ENCODE measurements at places on chromosomes 3 and 15.
A peak's percentile ranks its signal among the peaks of the same experiment; 100 is the strongest.

- no peak for DNase-seq
Observed at GRCh38 chr3:154061001-154061370, 60.2 kb upstream of the ARHGEF26 start.

DNA sequence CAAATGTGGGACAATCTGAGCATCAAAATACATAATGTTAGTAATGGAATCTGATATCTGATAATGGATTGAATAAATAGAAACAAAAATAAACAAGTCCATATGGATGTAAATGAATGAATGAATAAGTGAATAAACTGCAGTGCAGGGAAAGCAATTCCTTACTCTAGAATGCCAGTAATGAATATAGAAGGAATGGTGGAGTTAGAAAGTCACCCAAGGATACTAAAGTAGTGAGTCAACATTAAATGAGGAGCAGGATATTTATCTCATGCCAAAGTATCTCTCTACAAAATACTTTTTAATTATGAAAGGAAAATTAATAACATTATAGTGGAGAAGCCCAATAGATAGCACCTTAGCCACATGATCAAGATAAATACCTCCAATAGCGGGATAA is 300.3 kb downstream of the FEZF2 start:
- DNase-seq, result no peak

GRCh38 chr15:74383695-74384565 is 16.5 kb upstream of the CYP11A1 start:
- peak; percentile 45 for DNase-seq

DNA sequence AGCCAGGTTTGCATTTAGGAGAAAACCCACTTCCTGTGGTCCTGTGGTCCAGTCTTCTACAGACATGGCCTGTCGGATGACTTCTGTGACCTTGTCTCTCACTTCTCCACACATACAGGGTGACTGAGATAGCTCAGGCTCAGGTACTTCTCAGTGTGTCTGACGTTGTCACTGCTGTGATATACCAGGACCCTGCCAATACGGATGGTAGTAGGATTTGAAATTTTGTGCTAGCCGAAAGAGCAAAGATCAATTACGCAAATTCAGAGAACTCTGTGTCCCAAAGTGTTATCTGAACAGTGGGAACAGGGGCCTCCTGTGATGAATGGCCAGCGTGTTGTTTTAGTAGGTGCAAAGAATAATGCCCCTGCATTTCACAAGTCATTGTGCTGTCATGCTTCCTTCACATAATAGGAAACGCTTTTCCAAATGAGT is 128.9 kb downstream of the MCTP2 start:
- no peak for DNase-seq

- DNase-seq, result no peak
Observed at GRCh38 chr15:27271258-27271657, 300.3 kb downstream of the GABRG3 start.

GRCh38 chr3:180630371-180630770 is 28.4 kb downstream of the TTC14 start:
- DNase-seq, result no peak

- DNase-seq, result no peak
Observed at GRCh38 chr15:57878573-57878972, 172.1 kb downstream of the POLR2M start.

GRCh38 chr15:78396976-78397375 is 41.0 kb upstream of the IREB2 start:
- no peak for DNase-seq

DNA sequence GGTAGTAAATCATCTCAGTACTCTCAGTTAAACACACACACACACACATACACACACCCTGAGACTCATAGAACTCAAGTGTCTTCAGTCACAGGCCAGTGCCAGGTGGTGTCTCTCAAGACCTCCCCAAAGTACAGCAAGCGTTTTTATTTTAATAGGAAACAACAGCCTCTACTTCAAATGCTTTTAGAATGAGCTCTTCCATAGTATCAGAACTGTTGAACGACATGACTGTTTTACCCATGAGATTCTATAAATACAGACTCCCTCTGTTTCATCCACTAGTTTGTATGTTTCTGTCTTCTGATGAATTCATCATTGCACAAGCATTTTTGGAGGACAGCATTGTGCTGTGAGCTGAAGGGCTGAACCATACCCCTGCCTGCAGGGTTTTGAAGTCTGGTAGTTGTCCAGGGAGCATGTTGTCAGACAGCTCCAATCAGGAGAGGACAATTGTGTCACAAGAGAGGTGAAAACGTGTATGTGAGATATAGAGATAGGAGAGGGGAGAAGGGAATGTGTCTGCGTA is 201.0 kb upstream of the BCL6 start:
- no peak for DNase-seq

DNA sequence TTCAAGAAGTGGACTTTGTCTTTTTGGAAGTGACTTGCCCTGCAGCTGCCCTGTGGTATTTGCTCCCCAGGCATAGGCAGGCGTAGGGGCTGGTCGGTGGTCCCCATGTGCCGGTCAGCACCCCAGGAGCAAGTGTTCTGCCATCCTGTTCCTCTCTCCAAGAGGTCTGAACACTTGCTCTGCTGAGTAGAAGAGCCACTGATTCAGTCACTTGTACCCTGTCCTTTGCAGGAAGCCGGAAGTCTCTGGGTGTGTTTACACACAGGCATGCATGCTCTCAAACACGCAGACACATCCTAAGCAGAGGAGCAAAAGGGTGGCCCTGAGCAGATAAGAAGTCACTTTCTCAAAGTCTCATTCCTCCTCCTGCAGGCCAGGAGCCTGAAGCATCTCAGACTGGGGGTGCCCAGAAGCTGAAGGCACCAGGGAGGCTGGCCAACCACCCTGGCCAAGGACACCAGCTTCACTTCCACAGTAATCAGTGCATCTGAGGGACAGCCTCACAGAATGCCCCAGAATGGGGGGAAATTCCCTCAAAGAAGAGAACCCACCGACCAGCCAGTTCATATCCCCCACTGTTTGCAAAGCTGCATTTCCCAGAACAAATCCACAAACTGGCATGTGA is 88.7 kb upstream of the POMGNT2 start:
- DNase-seq, result no peak

- DNase-seq, result no peak
Observed at GRCh38 chr3:14760185-14760584, 58.6 kb upstream of the FGD5 start.

DNA sequence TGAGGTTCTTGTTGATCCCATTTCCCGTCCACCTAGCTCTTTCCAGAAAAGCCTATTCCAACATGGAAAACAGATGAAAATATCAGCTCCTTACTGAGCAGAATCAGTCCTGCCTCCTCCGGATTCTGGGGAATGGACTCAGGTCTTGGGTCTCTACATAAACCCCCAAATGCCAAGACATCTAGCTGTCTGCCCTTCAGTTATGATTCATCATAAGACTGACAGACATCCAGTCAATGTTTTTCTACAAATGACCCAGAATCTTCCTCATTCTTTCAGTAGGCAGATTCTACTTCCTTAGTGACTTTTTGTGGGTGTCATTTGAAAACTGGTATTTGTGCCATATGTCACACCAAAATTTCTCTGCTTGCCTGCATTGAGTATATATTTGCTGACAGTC is 103.0 kb upstream of the TGFBR2 start:
- DNase-seq, result no peak

GRCh38 chr3:108524537-108524936 is 14.1 kb upstream of the MYH15 start:
- no peak for DNase-seq

DNA sequence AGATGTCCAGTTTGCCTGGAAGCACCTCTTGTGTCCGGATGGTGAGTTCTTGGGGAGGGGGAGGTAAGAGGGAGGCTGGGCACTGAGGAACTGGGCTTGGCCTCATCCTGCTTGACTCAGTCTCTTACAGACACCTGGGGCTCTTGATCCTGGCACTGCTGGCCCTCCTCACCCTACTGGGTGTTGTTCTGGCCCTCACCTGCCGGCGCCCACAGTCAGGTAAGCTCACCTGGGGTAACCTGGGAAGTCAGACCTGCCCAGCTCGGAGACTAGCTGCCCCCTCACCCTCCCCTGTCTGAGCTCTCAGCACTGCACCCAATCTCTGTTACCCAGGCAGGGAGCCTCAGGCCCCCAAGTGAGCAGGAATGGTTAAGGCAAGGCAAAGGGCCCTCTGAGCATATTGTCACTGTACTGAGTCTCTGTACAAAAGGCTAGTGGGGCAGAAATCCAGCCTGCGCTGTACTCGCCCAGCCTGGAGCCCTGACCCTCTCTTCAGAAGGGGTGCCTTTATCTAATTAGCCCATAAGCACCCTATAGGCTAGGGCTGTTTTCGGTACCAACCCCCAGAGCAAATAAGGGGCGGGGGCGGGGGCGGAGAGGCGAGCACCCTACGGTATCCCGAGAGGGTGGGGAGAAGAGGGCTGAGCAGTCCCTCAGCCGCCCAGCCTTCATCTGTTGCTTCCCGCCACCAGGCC is 2.2 kb upstream of the IL17RC start:
- no peak for DNase-seq

DNA sequence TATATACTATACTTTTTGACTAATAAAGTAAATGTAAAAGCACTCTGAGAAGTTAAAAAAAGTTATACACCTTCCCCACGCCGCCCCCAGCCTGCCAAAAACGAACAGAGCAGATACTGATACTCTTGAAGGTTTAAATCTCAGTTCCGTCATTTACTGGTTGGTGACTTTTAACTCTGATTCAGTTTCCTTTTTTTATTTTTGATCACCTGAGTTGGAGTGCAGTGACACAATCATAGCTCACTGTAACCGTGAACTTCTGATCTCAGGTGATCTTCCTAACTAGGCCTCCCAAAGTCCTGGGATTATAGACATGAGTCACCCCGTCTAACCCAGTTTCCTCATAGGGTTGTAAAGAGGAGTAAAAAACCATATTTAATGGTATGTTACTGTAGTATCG is 3.3 kb upstream of the TIPIN start:
- DNase-seq, result no peak

- no peak for DNase-seq
Observed at GRCh38 chr3:159782724-159783421, 205.8 kb upstream of the IL12A start.

- no peak for DNase-seq
Observed at GRCh38 chr3:72748659-72749058, 99.6 kb downstream of the SHQ1 start.

- no peak for DNase-seq
Observed at GRCh38 chr15:78992416-78993256, 47.8 kb upstream of the CTSH start.

GRCh38 chr3:20056725-20057611 is 16.7 kb downstream of the KAT2B start:
- DNase-seq, result no peak

DNA sequence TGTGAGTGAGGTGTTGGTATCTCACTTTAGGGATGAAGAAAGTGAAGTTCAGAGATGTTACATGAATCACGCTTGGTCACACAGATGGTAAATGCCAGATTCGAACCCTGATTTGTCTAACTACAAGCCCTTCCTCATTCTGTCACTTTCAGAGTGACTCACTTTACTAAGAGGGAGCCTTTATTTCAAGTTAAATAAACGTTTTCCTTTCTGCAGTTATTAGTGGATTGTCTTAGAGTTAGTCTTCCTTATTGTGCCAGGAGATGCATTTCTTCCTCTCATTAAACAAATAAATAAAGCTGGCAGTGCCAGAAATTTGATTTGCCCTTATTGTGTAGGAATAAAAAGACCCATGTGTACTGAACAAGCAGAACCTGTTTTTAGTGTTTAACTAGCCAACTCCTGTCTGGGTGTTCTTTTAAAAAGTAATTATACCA is 162.5 kb downstream of the AKAP13 start:
- DNase-seq, result no peak

DNA sequence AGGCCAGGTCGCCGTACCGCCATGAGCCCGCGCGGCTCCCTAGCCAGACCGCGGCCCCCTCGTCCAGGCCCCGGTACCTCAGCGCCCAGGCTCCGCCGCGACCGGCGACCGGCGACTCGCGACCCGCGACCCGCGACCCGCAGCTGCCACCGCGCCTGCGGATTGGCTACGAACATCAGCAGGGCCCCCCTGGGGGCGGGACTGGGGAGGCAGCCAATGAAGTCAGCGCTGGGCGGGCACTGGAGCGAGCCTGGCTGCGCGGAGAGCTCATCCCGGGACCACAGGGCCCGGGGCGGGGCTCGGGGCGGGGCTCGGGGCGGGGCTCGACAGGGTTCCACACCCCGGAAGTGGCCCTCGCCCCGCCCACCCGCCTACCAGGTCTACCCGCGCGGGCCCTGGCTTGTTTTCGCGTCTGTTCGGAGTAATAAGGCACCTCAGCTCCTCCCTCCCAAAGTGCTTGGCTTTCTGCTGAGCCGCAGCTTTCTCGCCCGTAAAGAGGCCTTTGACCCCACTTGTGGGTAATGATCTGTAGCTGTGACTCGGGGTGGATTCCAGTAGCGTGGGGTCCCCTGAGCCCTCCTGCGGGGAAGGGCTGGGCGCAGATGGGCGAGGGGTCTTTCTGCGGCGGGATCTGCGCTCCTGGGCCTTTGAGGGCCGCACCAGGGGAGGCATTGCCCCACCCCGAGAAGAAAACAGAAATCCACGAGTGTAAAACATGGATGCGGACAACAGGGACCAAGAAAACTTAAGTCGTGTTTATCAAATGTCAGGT is at the start of gene LYSMD4:
Gene LYSMD4, minus strand, starts transcription at position 170 of the 772 bp plus-strand sequence. CDS start 1,438 bp downstream, outside the sequence.
- DNase-seq, result peak; percentile 98

GRCh38 chr3:101851072-101851770 is 1.9 kb downstream of the NFKBIZ start:
- no peak for DNase-seq

GRCh38 chr3:141845407-141846049 is 30.9 kb upstream of the ATP1B3 start:
- DNase-seq, result no peak

- DNase-seq, result no peak
Observed at GRCh38 chr3:4504340-4505261, 11.5 kb downstream of the ITPR1 start.

DNA sequence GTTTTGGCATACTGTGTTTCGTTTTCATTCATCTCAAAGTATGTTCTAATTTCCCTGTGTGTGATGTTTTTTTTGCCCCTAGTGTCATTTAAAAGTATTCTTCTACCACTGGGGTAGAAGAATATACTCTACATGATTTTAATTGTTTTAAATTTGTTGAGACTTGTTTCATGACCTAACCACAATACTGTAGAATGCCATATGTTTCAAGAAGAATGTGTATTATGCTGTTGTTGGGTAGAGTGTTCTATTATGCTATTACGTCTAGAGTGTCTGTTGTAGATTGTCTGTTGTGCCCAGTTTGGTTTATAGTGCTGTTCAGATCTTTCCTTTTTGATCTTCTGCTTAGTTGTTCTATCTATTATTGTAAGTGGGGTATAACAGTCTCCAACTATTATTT is 36.4 kb downstream of the PLSCR4 start:
- DNase-seq, result no peak

GRCh38 chr15:74676801-74677200 is 19.0 kb downstream of the EDC3 start:
- DNase-seq, result no peak

Data from stimulated activated CD8-positive, alpha-beta memory T cell treated with anti-CD3 and anti-CD28 coated beads, Interleukin-12 subunit alpha, Interleukin-12 subunit beta, amount 100 ng/mL, for 1 hour (primary cell).